ENCODE measurements at places on chromosomes 4 and X. TPM values are rescaled to one million over a fixed set of nuclear protein-coding genes. Genes with fewer than 3 reads are reported as not detected.

The ZNF718 gene
- total RNA-seq = 19.4 TPM

The NPNT gene
- total RNA-seq = not detected

The PRKX gene
- total RNA-seq = 32.2 TPM

The LUZP4 gene
- not detected for total RNA-seq

The ACE2 gene
- total RNA-seq = not detected

The EXOC1L gene
- not detected for total RNA-seq

The CCNA2 gene
- 1.3 TPM for total RNA-seq

The ITIH6 gene
- not detected for total RNA-seq

The FHDC1 gene
- 0.27 TPM for total RNA-seq

The TXLNG gene
- total RNA-seq = 26.0 TPM

The IDUA gene
- total RNA-seq = 79.1 TPM

- no peak overlapping the region for H3K4me3 ChIP-seq
- H3K4me1 ChIP-seq = no peaks in the 10 kb centered on the region
- no peak for DNase-seq
- no peaks in the 10 kb centered on the region for H3K36me3 ChIP-seq
- H3K27me3 ChIP-seq = no peaks in the 10 kb centered on the region
- no peak overlapping the region for H3K27ac ChIP-seq
Observed at GRCh38 chrX:4881277-4881676, 1167.8 kb upstream of the PRKX start.

GRCh38 chrX:130261296-130261893, 7.3 kb downstream of the ZNF280C start:
- H3K4me1 ChIP-seq = no peaks in the 10 kb centered on the region
- H3K27ac ChIP-seq = no peak overlapping the region
- H3K27me3 ChIP-seq = no peaks in the 10 kb centered on the region
- DNase-seq = no peak
- no peak overlapping the region for H3K4me3 ChIP-seq

- H3K27ac ChIP-seq = no peak overlapping the region
- no peak for DNase-seq
- H3K36me3 ChIP-seq = no peaks in the 10 kb centered on the region
- H3K4me3 ChIP-seq = no peak overlapping the region
- H3K4me1 ChIP-seq = no peaks in the 10 kb centered on the region
- H3K27me3 ChIP-seq = no peaks in the 10 kb centered on the region
Observed at GRCh38 chrX:4932790-4933189, 1219.3 kb upstream of the PRKX start.

GRCh38 chrX:87528487-87528886, 10.9 kb downstream of the KLHL4 start:
- DNase-seq = no peak
- no peaks in the 10 kb centered on the region for H3K36me3 ChIP-seq
- no peak overlapping the region for H3K4me3 ChIP-seq
- no peaks in the 10 kb centered on the region for H3K27me3 ChIP-seq

- H3K36me3 ChIP-seq = peaks cover 8% of the 10 kb centered on the region
- H3K4me3 ChIP-seq = no peak overlapping the region
- no peaks in the 10 kb centered on the region for H3K4me1 ChIP-seq
- no peak overlapping the region for H3K27ac ChIP-seq
Observed at GRCh38 chr4:2338754-2339457, 77.0 kb upstream of the MXD4 start.

DNA sequence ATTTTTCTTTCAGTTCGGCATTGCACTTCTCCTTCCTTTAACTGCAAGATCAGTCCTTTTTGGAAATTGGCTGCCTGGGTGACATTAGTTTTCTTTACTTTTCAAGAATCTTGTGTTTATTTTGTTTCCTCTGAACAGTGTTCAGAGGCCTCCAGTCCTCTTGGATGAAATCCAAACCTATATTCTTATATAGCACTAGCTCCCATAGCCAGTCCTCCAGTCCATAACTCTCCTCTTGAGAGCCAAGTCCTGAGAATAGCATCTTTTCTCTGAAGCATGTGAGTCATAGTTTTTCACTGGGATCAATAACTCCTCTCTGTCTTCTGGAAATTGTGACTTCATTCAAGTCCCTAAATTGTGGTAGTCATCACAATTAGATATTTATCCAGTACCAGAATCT, 357.5 kb downstream of the RAPGEF2 start:
- H3K27ac ChIP-seq = no peak overlapping the region
- DNase-seq = no peak
- no peaks in the 10 kb centered on the region for H3K4me1 ChIP-seq

- no peak for DNase-seq
- peak overlapping the region; percentile 61 for H3K4me3 ChIP-seq
- H3K27ac ChIP-seq = peak overlapping the region; percentile 63
- no peaks in the 10 kb centered on the region for H3K27me3 ChIP-seq
- H3K4me1 ChIP-seq = peaks cover 8% of the 10 kb centered on the region
Observed at GRCh38 chrX:11756354-11757318, 1.4 kb upstream of the MSL3 start.

DNA sequence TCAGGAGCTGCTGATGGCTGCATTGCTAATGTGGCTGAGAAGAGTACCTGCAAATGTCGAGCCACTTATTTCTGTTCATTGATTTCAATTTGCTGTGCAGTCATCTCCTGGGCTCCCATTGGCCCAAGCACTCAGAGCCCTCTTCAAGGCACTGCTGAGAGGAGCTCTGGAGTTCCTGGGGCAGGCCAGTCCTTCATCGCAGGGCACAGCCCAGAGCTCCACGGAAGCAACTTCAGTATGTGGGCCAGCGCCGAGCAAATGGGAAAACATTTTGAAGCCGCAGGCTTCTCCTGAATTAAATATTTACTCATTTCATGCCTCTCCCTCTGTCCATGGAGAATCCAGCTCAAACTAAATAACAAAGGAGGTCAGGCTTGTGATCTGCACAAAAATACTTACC, 383.3 kb downstream of the BCOR start:
- no peak for DNase-seq
- H3K4me3 ChIP-seq = no peak overlapping the region
- H3K4me1 ChIP-seq = no peaks in the 10 kb centered on the region
- H3K27me3 ChIP-seq = no peaks in the 10 kb centered on the region

DNA sequence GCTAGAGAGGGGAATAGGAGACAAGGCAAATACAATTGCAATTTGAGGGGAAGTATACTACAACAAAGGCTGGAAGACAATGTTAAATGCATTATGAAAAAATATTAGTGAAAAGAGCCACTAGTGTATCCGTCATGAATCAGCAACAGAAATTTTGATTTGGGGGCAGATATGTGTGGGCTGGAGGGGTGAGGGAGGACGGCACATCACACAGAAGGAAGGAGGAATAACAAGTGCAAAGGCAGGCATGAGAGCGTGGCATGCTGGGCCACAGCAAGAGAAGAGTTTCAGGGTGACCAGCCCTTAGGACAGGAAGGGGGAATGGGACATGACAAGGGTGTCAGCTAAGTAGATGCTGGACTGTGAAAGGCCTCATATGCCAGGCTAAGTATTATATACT, 63.7 kb upstream of the NAP1L5 start:
- H3K36me3 ChIP-seq = no peaks in the 10 kb centered on the region
- no peak overlapping the region for H3K4me3 ChIP-seq
- H3K27me3 ChIP-seq = peaks cover 8% of the 10 kb centered on the region
- H3K4me1 ChIP-seq = no peaks in the 10 kb centered on the region
- no peak for DNase-seq
- H3K27ac ChIP-seq = no peak overlapping the region

- no peak overlapping the region for H3K4me3 ChIP-seq
- H3K36me3 ChIP-seq = no peaks in the 10 kb centered on the region
- DNase-seq = no peak
- no peak overlapping the region for H3K27ac ChIP-seq
Observed at GRCh38 chr4:13092702-13093101, 391.4 kb downstream of the RAB28 start.

DNA sequence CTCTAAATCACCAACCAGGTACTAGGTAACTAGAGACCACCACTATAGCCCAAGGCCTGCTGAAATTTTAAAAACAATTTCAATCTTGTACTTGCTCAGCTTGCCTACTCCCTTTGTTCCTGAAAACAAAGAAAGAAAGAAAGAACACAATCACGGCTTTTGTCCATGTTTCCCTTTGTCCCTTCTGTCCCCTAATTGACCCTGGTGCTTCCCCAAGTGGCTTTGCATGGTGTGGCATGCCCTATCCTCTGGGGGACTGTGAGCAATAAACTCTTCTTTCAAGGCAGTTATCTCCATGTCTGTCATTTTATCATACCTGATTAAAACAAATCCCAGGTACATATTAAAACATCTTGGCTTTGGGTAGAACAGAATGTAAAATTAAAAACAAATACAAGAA, 94.8 kb downstream of the ARSJ start:
- no peak for DNase-seq
- peaks cover 6% of the 10 kb centered on the region for H3K36me3 ChIP-seq
- H3K4me3 ChIP-seq = no peak overlapping the region
- no peak overlapping the region for H3K27ac ChIP-seq
- peaks cover 5% of the 10 kb centered on the region for H3K4me1 ChIP-seq

DNA sequence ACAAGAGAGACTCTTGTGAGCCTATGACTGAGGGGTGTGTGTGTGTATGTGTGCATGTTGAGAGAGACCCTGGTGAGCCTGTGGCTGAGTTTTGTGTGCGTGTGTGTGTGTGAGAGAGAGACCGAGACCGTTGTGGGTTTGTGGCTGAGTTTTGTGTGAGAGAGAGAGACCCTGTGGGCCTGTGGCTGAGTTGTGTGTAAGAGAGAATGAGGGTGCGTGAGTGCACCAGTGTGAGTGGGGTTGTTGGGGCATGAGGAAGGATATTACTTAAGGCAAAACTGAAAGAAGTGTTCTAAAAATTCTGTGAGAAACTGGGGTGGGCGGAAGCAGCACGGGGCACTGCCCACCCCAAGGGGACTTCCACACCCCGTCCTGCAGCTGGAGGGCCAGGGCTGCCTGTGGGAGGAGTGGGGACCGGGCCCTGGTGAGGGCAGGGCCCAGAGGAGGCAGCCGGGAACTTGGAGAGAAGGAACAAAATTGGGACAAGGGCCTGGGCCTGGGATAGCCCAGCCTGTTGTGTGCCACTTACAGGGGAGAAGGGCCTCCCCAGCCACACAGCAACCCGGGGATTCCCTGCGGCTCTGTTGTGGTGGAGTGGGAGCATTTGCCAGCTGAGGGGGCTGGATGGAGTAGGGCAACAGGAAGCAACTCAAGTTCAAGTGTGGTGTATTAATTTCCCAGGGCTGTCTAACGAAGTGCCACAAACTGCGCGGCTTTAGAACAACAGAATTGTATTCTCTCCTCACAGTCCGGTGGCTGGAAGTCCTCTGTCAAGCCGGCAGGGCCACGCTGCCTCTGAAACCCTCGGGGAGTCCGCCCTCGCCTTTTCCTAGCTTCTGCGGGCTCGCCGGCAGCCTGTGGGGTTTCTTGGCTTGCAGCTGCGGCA, 22.1 kb downstream of the TMEM131L start:
- H3K4me3 ChIP-seq = peak overlapping the region; percentile 87
- H3K27me3 ChIP-seq = no peaks in the 10 kb centered on the region
- peaks cover 23% of the 10 kb centered on the region for H3K36me3 ChIP-seq
- peak; percentile 85 for DNase-seq

GRCh38 chr4:122946142-122946541, 23.7 kb upstream of the NUDT6 start:
- H3K27me3 ChIP-seq = no peaks in the 10 kb centered on the region
- peaks cover 4% of the 10 kb centered on the region for H3K4me1 ChIP-seq
- peaks cover 45% of the 10 kb centered on the region for H3K36me3 ChIP-seq

DNA sequence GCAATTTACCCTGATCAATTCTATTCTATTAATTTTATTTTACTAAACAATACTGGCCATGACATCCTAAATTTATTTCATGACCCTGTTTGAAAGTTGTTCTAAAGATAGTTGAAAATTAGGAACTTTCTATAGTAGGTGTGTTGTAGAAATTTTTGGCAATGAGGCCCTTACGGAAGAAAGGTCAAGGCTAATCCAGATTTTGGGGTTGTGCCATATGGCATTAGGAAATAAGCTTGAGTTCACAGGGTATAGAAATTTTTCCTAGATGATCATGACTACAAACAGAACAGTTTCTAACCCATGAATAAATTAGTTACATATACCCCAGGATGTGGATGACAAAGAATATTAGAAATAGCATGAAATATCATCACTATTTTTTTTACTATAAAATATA, 7.8 kb upstream of the ALB start:
- no peaks in the 10 kb centered on the region for H3K4me1 ChIP-seq
- H3K27me3 ChIP-seq = peaks cover 6% of the 10 kb centered on the region
- H3K4me3 ChIP-seq = no peak overlapping the region
- no peak for DNase-seq

DNA sequence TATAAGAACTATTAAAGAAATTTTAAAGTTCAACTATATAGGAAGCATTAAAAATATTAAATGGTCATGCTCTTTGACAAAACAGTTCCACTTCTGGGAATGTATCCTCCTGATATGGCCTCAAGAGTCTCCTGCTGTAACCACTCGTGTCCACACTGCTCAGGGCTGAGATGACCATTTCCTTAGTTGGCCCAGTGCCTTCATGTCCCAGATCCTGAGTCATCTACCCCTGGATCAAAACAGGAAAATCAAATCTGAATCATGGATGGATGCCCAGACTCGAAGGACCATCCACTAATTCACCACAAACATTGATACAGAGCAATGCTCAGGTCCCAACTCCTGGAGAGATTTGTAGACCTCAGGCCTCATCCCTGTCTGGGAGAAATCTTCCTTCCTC, 44.7 kb downstream of the GPRASP3 start:
- H3K4me3 ChIP-seq = no peak overlapping the region
- no peak overlapping the region for H3K27ac ChIP-seq
- no peaks in the 10 kb centered on the region for H3K36me3 ChIP-seq
- DNase-seq = no peak
- peaks cover 7% of the 10 kb centered on the region for H3K4me1 ChIP-seq

- no peak overlapping the region for H3K4me3 ChIP-seq
- H3K36me3 ChIP-seq = no peaks in the 10 kb centered on the region
- H3K4me1 ChIP-seq = peaks cover 8% of the 10 kb centered on the region
Observed at GRCh38 chrX:39421006-39421405, 619.7 kb downstream of the MID1IP1 start.

DNA sequence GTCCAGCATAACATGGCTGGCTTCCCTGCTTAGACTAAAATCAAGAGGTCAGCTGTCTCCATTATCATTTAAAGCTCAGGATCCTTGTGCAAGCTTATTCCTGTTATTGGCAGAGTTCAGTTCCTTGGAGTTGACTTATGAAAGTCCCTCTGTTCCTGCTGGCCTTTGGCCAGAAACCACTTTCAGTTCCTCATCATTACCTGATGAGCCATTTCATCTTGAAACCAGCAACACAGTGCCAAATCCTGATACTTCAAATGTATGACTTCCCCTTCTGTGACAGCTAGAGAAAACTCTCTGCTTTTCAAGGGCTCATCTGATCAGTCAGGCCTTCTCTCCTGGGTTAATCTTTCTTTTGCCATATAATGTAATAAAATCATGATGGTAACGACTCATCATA, 110.6 kb upstream of the FSTL5 start:
- no peak overlapping the region for H3K27ac ChIP-seq
- no peaks in the 10 kb centered on the region for H3K27me3 ChIP-seq
- DNase-seq = no peak
- H3K4me1 ChIP-seq = no peaks in the 10 kb centered on the region
- H3K4me3 ChIP-seq = no peak overlapping the region

- peaks cover 7% of the 10 kb centered on the region for H3K4me1 ChIP-seq
- H3K4me3 ChIP-seq = no peak overlapping the region
- H3K36me3 ChIP-seq = no peaks in the 10 kb centered on the region
Observed at GRCh38 chrX:13212191-13212651, 107.6 kb downstream of the ATXN3L start.

Measured in naive thymus-derived CD8-positive, alpha-beta T cell (primary cell).